Psoas muscle (tissue), 8 donors: ENCODE measurements at places on chromosomes 13 and 19.
A peak's percentile ranks its signal among the peaks of the same experiment; 100 is the strongest.

DNA sequence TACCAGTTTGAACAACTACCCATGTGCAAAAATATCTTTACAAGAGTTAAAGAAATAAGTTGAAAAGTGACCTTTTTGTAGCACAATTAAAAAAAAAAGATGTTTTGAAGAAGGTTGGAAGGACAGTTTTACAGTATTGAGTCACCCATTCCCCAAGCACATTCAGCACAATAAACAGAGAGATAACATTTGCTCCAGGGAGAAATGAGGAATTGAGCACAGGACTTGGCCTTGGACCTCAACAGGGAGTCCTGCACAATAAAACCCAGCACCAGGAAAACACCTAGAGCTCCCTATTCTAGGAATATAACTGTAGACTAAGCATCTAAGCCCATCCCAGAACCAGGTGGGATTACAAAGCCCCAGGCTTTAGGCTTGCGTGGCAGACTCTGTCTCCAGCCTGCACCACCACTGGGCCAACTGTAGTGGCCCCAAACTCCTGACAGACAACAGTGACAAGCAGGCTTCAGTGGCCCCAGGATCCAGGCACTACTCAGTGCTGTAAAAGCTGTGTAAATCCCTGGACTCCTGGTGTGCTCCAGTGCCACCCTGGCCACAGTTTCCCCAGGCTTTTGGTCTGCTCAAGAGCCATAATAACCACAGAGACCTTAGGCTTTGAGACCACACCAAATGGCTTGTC is 857.2 kb downstream of the SLITRK1 start:
- DNase-seq, result no peak

- no peak for DNase-seq
These were observed 43.2 kb upstream of the WDFY2 start for GRCh38 chr13:51541037-51541436.

DNA sequence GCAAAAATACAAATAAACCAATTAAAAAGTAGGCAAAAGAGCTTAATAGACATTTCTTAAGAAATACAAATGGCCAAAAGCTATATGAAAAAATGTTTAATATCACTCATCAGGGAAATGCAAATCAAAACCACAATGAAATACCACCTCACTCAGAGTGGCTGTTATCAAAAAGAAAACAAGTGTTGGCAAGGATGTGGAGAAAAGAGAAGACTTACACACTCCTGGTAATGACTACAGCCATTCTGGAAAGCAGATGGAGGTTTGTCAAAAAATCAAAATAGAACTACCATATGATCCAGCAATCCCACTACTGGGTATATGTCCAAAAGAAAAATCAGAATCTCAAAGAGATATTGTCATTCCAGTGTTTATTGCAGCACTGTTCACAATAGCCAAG is 223.5 kb upstream of the SLC10A2 start:
- no peak for DNase-seq

GRCh38 chr19:2613507-2614295 is 88.8 kb downstream of the GNG7 start:
- DNase-seq, result peak; percentile 64

DNA sequence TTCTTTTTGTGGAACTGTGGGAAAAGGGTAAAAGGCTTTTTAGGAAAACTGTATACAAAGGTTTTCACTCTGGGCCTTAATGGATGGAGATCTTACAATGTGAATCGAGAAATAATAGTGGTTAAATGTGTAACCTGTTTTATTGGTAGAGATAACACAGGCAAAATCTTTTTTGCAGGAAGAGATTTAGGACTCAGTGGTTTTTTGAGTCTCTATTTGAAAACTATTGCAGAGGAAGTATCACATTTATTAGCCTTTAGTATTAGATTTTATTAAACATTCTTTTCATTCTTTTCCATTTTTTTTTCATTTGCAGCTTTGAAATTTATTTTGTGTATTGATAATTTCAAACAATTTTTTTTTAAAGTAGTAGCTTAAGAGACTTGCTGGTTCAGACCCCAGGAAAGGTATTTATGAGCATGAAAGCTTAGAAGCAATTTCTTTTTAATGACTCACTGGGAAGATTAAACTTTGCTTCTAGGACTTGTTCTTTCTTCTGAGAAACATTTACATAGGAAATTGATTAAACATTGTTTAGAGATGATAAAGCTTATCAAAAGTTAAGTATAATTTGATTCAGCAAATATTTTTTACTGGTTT is 10.5 kb downstream of the KLF5 start:
- DNase-seq, result no peak

GRCh38 chr13:99431927-99432608 is 69.2 kb upstream of the TM9SF2 start:
- no peak for DNase-seq

- no peak for DNase-seq
These were observed 4.1 kb upstream of the RPS9 start for GRCh38 chr19:54196536-54196935.

DNA sequence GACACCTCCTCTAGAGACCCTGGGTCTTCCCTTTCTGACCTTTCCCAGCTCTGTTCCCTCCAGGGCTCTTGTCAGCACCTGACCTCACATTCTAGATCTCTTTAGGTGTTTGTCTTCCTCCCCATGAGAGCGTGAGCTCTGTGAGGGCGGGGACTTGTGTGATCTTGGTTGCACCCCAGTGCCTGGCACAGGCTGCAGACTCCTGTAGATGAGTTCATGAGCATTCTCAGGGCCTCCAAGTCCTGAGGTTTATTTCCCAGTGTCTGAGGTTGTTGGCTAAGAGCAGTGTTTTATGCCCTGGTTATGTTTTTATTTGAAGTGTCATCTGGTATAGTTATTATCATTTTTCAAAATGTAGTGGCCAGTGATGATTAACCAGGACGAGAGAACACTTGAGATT is 596 bp downstream of the CEACAM4 start:
- DNase-seq, result no peak

DNA sequence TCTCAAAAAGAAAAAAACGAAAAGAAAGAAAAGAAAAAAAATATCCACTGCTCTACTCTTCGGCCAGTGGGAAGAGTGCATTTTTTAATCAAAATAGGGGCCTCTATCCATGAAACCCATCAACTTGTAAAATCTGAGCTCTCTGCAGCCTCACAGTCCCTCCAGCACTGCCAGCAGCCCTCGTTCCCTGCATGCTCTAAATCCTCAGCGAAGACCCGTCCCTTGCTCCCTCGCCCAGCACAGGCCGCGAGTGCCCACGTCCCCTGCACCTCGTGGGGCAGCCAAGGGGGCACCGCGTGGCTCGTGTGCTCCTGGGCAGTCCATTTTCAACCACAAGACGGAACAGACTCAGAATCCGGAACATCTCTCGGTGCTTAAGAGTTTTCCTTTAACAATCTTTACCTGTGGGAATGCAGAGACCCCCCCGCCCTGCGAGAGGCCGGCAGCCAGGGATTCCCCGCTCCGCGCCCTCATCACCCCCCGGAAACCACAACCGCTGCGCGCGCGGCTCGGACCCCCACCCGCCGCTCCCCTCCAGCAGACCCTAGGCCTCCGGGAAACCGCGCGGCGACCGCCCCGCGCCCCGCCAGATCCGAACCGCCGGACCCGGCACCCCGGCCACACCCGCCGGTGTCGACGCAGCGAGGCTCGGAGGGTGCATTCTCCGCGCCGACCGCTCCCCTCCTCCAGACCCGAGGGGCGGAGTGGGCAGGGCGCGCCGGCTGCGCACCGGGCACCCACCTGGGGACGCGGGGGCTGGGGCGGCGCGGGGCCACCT is 638 bp downstream of the ANKRD27 start:
- no peak for DNase-seq

GRCh38 chr19:48540110-48540509 is 11.9 kb upstream of the SULT2B1 start:
- no peak for DNase-seq

GRCh38 chr13:41467425-41467945 is 10.1 kb downstream of the RGCC start:
- no peak for DNase-seq

DNA sequence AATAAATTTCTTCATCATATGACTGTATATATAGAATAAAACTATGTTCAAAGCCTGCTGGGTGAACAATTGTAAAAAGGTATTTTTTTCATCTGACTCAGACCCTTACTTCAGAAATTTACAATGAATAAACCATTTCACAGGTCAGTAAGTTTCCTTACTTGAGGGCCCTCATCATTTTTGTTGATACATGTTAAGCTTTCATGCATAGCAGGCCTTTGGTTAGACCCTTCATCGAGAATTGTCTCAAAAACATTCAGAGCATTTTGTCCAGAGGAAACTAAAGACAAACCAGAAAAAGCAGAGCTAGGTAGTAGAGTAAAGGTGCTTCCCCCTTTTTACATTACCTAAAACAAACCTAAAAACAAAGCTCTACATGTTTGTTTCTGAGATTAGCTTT is 46.2 kb downstream of the FNDC3A start:
- no peak for DNase-seq

DNA sequence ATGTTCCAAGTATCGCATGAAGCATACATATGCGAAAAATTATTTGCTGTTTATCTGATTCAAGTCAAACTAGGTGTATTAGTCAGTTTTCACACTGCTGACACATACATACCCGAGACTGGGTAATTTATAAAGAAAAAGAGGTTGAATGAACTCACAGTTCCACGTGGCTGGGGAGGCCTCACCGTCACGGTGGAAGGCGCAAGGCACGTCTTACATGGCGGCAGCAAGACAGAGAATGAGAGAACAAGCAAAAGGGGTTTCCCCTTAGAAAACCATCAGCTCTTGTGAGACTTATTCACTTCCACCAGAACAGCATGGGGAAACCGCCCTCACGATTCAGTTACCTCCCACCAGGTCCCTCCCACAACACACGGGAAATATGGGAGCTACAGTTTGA is 13.0 kb upstream of the PROZ start:
- no peak for DNase-seq

- no peak for DNase-seq
These were observed 2293.3 kb downstream of the PCDH9 start for GRCh38 chr13:64936879-64937278.

DNA sequence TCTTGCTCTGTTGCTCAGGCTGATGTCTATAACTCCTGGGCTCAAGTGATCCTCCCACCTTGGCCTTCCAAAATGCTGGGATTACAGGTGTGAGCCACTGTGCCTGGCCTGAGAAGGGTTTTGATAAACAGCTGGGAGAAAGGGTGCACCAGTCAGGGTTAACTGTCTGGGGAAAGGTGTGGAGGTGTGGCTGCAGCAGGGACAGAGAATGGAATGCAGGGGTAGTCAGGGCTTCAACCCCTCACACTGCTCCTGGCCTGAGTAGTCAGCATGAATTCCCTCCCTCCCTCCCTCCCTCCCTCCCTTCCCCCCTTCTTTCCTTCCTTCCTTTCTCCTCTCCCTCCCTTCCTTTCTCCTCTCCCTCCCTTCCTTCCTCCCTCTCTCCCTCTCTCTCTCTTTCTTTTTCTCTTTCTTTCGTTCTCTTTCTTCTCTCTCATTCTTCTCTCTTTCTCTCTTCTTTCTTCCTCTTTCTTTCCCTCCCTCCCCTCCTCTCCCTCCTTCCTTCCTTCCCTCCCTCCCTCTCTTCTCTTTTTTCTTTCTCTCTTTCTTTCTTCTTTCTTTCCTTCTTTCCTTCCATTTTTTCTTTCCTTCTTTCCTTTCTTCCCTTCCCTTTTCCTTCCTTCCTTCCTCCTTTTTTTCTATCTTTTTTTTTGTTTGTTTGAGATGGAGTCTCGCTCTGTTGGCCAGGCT is 16.0 kb downstream of the MYO1F start:
- no peak for DNase-seq

DNA sequence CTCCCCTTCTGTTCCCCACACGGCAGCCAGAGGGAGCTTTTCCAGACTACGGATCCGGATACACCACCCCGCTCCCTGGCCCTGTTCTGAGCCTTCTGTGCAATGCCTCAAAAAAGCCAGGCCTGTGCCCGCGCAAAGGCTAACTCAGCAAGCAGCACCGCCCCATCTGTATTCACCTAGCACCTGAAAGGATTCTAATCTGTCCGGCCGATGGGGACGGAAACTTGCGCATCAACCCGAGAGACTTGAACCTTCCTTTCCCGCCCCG is 589 bp downstream of the ZBTB45 start:
- peak; percentile 68 for DNase-seq

GRCh38 chr19:49924004-49924880 is 4.8 kb upstream of the ATF5 start:
- peak; percentile 46 for DNase-seq

DNA sequence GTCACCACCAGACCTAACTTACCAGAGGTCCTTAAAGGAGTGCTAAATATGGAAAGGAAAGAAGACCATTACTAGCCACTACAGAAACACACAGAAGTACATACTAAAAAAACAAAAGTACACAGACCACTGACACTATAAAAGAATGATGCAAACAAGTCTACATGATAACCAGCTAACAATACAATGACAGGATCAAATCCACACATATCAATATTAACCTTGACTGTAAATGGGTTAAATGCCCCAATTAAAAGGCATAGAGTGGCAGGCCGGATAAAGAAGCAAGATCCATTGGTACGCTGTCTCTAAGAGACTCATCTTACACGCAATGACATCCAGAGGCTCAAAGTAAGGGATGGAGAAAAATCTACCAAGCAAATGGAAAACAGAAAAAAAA is 47.2 kb downstream of the UBL3 start:
- DNase-seq, result no peak

GRCh38 chr19:29674374-29675119 is 9.3 kb downstream of the PLEKHF1 start:
- DNase-seq, result no peak

- no peak for DNase-seq
These were observed 88.3 kb upstream of the PCDH9 start for GRCh38 chr13:67318398-67318797.

- peak; percentile 50 for DNase-seq
These were observed 172.4 kb downstream of the KDM4B start for GRCh38 chr19:5141129-5141849.

DNA sequence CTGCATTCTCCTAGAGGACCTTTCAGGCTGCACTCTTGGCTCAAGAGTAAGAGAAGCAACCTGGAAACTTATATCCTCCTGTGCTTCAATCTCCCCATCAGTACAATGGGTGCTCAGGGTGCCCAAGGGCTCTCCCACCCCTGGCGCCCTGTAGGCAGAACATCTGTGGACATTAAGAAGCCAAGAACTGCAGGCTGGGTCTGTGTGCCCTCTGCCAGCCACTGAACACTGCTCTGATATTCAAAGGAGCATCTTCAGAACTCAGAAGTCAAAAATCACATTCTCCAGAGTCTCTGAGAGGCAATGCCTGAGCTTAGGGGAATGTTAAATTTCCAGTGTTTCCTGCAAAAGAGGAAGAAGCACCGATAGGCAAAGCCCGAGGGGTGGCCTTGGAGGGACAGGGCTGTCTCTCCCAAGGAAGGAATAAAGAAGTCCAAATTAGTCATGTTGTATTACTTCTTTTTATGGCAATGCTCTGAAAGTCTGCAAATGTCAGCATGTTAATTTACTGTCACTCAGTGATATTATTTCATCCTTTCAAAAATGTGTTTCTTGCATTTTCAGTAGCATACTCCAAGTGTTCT is 88.1 kb downstream of the TSHZ3 start:
- DNase-seq, result no peak

- DNase-seq, result peak; percentile 89
These were observed 872 bp downstream of the HOMER3 start for GRCh38 chr19:18939922-18940768.
